ENCODE measurements at places on chromosomes 2 and 18. TPM values are rescaled to one million over a fixed set of nuclear protein-coding genes. Genes with fewer than 3 reads are reported as not detected.

- no peak for DNase-seq
- H3K27ac ChIP-seq = no peak overlapping the region
- H3K27me3 ChIP-seq = no peaks in the 10 kb centered on the region
- H3K4me1 ChIP-seq = no peaks in the 10 kb centered on the region
- H3K36me3 ChIP-seq = no peaks in the 10 kb centered on the region
Observed at GRCh38 chr2:16713011-16713423, 47.4 kb upstream of the CYRIA start.

- H3K4me3 ChIP-seq = no peak overlapping the region
- no peak overlapping the region for H3K27ac ChIP-seq
- no peaks in the 10 kb centered on the region for H3K4me1 ChIP-seq
- no peak for DNase-seq
- H3K27me3 ChIP-seq = no peaks in the 10 kb centered on the region
Observed at GRCh38 chr2:26327291-26328272, 18.4 kb upstream of the SELENOI start.

CDH19 gene
- 0.21 TPM for total RNA-seq

KIF3C gene
- total RNA-seq = 11.9 TPM

All from ascending aorta (tissue), 2 donors.